ENCODE measurements at places on chromosomes 2 and 18.

DNA sequence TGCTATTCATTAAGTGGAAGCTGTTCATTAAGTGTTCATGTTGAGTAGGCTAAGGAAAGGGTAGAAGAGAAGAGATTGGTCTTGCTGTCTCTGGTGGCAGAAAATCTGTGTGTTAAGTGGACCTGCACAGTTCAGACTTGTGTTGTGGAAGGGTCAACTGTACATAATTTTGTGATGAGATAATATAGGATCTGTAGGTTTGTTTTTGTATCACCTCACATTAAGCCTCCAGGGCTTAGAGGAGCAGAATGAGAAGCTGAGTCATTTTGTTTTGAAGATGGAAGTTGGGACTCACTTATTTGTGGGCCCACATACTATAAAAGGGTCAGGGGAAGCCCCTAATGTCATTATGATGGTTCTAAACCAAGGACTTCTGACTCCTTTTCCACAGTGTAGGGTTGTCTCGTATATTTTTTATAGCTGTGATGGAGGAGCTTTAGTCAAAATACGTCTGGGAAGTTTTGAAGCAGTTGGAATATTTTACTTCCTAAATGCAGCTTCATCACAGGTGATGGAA is 18.2 kb downstream of the PMS1 start:
- DNase-seq = no peak

DNA sequence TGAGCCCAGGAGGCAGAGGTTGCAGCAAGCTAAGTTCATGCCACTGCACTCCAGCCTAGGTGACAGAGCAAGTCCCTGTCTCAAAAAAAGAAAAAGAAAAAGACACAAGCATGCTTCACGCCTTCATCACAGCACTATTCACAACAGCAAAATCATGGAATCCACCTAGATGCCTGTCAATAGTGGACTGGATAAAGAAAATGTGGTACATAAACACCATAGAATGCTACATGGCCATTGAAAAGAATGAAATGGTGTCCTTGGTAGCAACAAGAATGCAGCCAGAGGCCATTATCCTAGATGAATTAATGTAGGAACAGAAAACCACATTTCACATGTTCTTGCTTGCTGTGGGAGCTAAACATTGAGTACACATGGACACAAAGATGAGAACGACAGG is 392.6 kb downstream of the EIPR1 start:
- DNase-seq = no peak

DNA sequence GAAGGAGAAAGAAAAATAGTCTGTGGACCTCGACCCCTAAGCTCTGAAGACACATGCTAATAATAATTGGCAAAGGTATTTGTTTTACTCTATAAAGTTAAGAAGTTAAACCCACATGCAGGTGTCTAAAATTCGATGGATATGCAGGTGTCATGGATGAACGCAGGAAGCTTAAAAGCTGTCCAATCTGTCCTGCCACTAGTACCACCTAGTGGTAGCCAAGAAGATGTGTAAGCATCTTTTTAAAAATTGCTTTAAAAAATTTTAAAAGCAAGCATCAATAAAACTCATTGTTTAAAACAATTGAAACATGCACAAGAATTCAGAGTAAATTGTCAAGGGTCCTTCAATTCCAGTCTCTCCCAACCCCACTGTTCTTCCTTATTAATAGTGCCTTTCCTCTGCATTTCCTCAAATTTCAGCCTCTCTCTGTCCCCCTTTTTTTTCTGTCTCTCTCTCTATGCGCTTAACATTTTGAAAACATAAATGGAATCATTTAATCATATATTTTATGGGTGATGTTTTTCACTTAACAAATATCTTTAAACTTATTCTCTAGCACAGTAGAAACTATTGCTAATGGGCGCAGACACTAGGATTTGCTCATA is 30.6 kb upstream of the PPP3R1 start:
- DNase-seq = no peak

DNA sequence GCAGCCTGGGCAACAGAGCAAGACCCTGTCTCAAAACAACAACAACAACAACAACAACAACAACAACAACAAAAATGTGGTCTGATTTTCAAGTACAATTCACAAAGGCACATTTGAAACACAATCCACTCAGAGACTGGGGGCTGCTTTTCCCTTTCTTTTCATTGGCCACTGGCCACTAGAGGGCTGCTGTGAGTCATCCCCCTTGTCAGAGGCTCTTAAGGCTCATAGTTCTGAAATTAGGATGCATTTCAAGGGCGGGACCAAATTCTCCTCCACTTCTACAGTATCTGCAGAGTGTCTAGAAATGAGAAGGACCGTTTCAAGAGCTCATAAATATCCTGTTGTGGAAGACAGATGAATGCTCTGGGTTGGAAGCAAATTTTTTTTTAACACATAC is 285.4 kb downstream of the NRXN1 start:
- DNase-seq = no peak

- DNase-seq = no peak
These were observed 47.8 kb upstream of the TEX51 start for GRCh38 chr2:126850940-126851339.

GRCh38 chr2:171554991-171555615 is 32.8 kb downstream of the CYBRD1 start:
- DNase-seq = no peak

GRCh38 chr2:188196343-188197008 is 95.2 kb upstream of the GULP1 start:
- no peak for DNase-seq

DNA sequence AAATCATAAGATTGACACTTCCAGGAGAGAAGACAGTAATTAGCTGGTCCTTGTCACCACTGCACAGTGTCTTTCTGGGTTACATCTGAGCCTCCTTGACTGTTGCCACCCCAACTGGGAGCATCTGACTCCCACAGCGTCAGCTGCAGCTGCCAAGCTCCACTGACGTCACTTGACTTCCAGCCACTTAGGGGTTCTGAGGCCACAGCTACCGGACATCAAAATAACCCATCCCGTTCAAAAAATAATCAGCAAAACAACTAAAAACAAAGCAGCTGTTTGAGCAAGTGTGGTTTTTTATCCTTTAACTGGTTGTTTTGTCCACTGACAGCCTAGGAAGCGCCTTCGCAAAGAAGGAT is 206.5 kb upstream of the AGAP1 start:
- DNase-seq = no peak

DNA sequence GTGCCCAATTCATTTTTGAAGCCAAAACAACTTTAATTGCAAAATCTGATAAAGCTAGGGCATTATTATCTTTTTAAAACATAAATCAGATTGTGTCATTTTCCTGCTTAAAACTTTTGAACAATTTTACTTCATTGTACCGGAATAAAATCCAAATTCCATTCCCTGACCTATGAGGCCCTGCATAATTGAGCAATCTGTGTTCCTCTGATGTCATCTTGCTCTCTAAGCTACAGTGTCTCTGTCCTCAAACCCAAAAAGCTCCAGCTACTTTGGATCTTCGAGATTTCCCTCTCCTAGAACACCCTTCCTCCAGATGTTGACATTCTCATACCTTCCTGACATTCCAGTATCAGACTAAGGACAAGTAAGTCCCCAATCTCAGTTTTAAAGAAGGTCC is 395.9 kb downstream of the LRATD1 start:
- no peak for DNase-seq

GRCh38 chr18:44497311-44497710 is 183.4 kb upstream of the SETBP1 start:
- DNase-seq = no peak

GRCh38 chr18:7325126-7325430 is 94.2 kb downstream of the LRRC30 start:
- no peak for DNase-seq

DNA sequence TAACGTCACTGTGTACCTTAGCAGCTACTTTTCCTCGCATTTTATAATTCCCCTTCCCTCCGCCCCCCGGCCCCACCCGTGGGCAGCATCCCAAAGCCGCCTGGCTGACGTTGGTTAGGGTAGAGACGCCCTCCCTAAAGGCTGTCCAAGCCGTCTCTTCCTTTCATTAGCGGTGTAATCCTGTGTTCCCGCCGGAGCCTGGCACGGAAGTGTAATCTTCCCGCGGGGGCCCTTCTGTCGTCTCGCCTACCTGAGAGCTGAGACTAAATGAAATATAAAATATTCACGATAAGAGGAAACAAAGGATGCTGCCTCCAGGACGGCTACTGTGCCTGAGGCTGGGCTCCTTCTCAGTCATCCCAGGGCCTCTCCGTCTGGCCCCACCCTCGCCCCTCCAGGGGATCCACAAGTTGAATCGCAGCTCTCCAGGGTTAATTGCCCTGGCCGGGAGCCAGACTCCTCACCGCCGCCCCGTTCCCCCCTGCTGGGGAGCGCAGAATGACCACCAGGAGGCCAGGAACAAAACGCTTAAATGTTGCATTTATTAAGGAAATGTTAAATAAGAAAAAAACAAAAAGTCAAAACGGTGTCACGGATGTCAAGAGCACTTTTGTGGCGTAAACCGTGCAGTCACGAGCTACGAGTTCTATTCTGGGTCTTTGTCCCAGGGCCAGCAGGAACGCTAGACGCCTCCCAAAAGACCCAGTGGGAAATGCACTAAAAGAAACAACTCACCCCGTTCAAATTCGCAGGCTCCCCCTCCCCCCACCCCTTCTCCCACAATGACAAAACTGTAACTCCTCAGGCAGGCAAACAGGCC is 1.5 kb downstream of the RPRM start:
- DNase-seq = no peak

GRCh38 chr2:60366135-60366712 is 187.2 kb downstream of the BCL11A start:
- no peak for DNase-seq

DNA sequence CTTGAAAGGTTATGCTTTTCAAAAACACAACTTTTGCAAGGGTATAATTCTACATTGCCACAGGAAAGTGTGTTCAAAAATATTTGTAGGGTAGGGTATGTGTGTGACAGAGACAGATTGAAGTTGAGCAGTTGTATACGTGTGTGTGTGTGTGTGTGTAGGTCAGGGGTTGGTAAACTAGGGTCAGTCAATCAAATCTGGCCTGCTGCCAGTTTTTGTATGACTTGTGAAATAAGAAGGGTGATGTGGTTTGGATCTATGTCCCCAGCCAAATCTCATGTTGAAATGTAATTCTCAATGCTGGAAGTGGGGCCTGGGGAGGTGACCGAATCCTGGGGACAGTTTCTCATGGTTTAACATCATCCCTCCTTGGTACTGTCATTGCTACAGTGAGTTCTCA is 148.2 kb downstream of the CERS6 start:
- DNase-seq = no peak
